ENCODE measurements at places on chromosomes 5 and 9. TPM values are rescaled to one million over a fixed set of nuclear protein-coding genes. Genes with fewer than 3 reads are reported as not detected.

GRCh38 chr9:928363-929042 lies 48.0 kb upstream of the DMRT3 start:
- no peaks in the 10 kb centered on the region for H3K27me3 ChIP-seq
- no peaks in the 10 kb centered on the region for H3K36me3 ChIP-seq
- no peak overlapping the region for H3K27ac ChIP-seq
- H3K4me3 ChIP-seq = no peak overlapping the region
- H3K4me1 ChIP-seq = no peaks in the 10 kb centered on the region
- DNase-seq = peak; percentile 53

- H3K36me3 ChIP-seq = no peaks in the 10 kb centered on the region
- no peak for DNase-seq
- H3K27me3 ChIP-seq = no peaks in the 10 kb centered on the region
- no peak overlapping the region for H3K4me3 ChIP-seq
- H3K27ac ChIP-seq = no peak overlapping the region
Measured at GRCh38 chr5:95043234-95043633, 241.7 kb downstream of the MCTP1 start.

DNA sequence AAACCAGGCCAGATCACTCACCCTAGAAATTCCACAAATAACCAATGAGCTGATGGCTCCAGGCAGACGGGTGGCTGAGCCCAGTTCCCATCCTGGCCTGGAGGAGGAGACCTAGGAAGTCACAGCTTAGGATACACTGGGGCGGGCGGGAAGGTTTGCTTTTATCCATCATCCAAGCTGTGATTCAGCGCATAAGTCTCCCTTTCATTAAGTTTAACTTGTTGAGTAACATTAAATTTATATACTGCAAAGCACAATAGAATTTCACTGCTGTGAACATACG lies 55.7 kb downstream of the THBS4 start:
- H3K4me3 ChIP-seq = no peak overlapping the region
- no peaks in the 10 kb centered on the region for H3K36me3 ChIP-seq
- DNase-seq = no peak

GRCh38 chr5:132059043-132059695 lies 1.3 kb upstream of the IL3 start:
- no peaks in the 10 kb centered on the region for H3K36me3 ChIP-seq
- H3K4me1 ChIP-seq = no peaks in the 10 kb centered on the region
- no peak overlapping the region for H3K4me3 ChIP-seq

The PCDHB4 gene
- total RNA-seq = not detected
